ENCODE measurements at places on chromosomes 7 and 10. TPM values are rescaled to one million over a fixed set of nuclear protein-coding genes. Genes with fewer than 3 reads are reported as not detected.

Gene EBLN1
- total RNA-seq = not detected

Gene LRRD1
- 0.81 TPM for total RNA-seq

Gene LRRC27
- 8.9 TPM for total RNA-seq

Gene IL2RA
- 48.2 TPM for total RNA-seq

Gene ATOH7
- not detected for total RNA-seq

Gene ZSWIM8
- 126 TPM for total RNA-seq

Gene MCM7
- 23.6 TPM for total RNA-seq

Gene TWIST1
- 14.2 TPM for total RNA-seq

Gene FAM25G
- not detected for total RNA-seq

Gene C10orf105
- 0.14 TPM for total RNA-seq

Gene ADCY1
- total RNA-seq = 0.14 TPM

Gene CLRN3
- not detected for total RNA-seq

- H3K27ac ChIP-seq = no peak overlapping the region
- DNase-seq = no peak
- H3K27me3 ChIP-seq = no peaks in the 10 kb centered on the region
- H3K36me3 ChIP-seq = no peaks in the 10 kb centered on the region
Observed at GRCh38 chr10:97171001-97171400, 14.8 kb downstream of the SLIT1 start.

DNA sequence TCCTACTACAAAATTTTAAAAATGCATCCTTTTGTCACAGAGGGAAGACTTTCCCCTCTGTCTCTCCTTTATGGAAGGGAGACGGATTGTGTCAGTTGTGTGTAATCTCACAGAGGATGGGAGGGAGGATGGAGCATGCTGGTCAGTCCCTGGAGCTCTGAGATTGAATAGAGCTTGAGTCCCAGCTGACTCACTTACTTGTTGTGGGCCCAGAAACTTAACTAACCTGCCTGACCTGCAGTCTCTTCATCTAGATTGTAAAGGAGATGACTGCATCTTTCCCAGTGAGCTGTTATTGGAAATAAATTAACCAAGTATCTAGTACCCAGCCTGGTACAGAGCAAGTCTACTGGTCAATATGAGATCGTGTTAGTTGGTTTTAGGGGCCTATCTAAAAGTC, 77.9 kb upstream of the ADO start:
- no peaks in the 10 kb centered on the region for H3K27me3 ChIP-seq
- no peak overlapping the region for H3K27ac ChIP-seq
- H3K4me3 ChIP-seq = no peak overlapping the region
- no peaks in the 10 kb centered on the region for H3K36me3 ChIP-seq
- H3K4me1 ChIP-seq = no peaks in the 10 kb centered on the region
- DNase-seq = no peak

- H3K27ac ChIP-seq = no peak overlapping the region
- no peak for DNase-seq
- H3K4me1 ChIP-seq = peaks cover 12% of the 10 kb centered on the region
- H3K4me3 ChIP-seq = no peak overlapping the region
- H3K36me3 ChIP-seq = no peaks in the 10 kb centered on the region
- no peaks in the 10 kb centered on the region for H3K27me3 ChIP-seq
Observed at GRCh38 chr10:18409599-18410397, 241.6 kb downstream of the NSUN6 start.

- no peaks in the 10 kb centered on the region for H3K27me3 ChIP-seq
- DNase-seq = no peak
- peak overlapping the region; percentile 31 for H3K27ac ChIP-seq
- peaks cover 15% of the 10 kb centered on the region for H3K4me1 ChIP-seq
Observed at GRCh38 chr10:63491588-63492316, 26.0 kb upstream of the JMJD1C start.

DNA sequence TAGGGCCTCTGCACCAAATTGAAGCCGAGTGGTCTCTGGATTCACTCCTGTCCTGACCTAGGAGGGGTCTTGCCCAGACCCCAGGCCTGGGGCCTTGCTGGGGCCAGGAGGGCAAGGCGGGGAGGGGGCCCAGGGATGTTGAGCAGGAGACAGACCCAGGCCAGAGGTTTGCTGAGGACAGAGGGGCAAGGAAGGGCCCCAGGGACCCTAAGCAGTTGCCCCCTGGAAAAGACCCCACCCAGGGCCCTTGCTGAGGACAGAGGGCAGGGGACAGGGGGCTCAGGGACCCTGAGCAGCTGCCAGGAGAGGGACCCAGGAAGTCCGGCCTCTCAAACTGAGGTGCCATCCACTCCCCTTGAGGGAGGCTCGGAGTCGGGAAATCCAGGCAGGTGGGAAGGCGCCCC, 32.7 kb downstream of the FOXL3 start:
- H3K27me3 ChIP-seq = peaks cover 3% of the 10 kb centered on the region
- H3K27ac ChIP-seq = no peak overlapping the region
- H3K36me3 ChIP-seq = no peaks in the 10 kb centered on the region
- DNase-seq = no peak

- H3K27me3 ChIP-seq = no peaks in the 10 kb centered on the region
- peak overlapping the region; percentile 73 for H3K27ac ChIP-seq
Observed at GRCh38 chr7:131511774-131512535, 44.5 kb downstream of the PODXL start.

GRCh38 chr7:35605760-35606159, 89.2 kb downstream of the HERPUD2 start:
- no peaks in the 10 kb centered on the region for H3K36me3 ChIP-seq
- H3K27ac ChIP-seq = no peak overlapping the region
- no peaks in the 10 kb centered on the region for H3K4me1 ChIP-seq
- DNase-seq = no peak
- H3K27me3 ChIP-seq = no peaks in the 10 kb centered on the region
- H3K4me3 ChIP-seq = no peak overlapping the region

GRCh38 chr7:10672186-10672585, 301.5 kb upstream of the PHF14 start:
- H3K36me3 ChIP-seq = no peaks in the 10 kb centered on the region
- DNase-seq = no peak
- no peaks in the 10 kb centered on the region for H3K4me1 ChIP-seq
- no peak overlapping the region for H3K27ac ChIP-seq

- DNase-seq = no peak
- no peaks in the 10 kb centered on the region for H3K36me3 ChIP-seq
- H3K27ac ChIP-seq = no peak overlapping the region
Observed at GRCh38 chr7:155604504-155604997, 39.9 kb upstream of the RBM33 start.

GRCh38 chr7:55303220-55303619, 61.9 kb upstream of the LANCL2 start:
- H3K27ac ChIP-seq = no peak overlapping the region
- no peak for DNase-seq
- H3K27me3 ChIP-seq = no peaks in the 10 kb centered on the region

- H3K36me3 ChIP-seq = no peaks in the 10 kb centered on the region
- no peaks in the 10 kb centered on the region for H3K27me3 ChIP-seq
- H3K4me3 ChIP-seq = no peak overlapping the region
- peaks cover 11% of the 10 kb centered on the region for H3K4me1 ChIP-seq
- DNase-seq = no peak
Observed at GRCh38 chr7:95632609-95633008, 36.3 kb upstream of the PDK4 start.

- no peaks in the 10 kb centered on the region for H3K27me3 ChIP-seq
- H3K4me1 ChIP-seq = no peaks in the 10 kb centered on the region
- no peak overlapping the region for H3K27ac ChIP-seq
- no peaks in the 10 kb centered on the region for H3K36me3 ChIP-seq
Observed at GRCh38 chr7:27453702-27454405, 208.8 kb downstream of the HIBADH start.

DNA sequence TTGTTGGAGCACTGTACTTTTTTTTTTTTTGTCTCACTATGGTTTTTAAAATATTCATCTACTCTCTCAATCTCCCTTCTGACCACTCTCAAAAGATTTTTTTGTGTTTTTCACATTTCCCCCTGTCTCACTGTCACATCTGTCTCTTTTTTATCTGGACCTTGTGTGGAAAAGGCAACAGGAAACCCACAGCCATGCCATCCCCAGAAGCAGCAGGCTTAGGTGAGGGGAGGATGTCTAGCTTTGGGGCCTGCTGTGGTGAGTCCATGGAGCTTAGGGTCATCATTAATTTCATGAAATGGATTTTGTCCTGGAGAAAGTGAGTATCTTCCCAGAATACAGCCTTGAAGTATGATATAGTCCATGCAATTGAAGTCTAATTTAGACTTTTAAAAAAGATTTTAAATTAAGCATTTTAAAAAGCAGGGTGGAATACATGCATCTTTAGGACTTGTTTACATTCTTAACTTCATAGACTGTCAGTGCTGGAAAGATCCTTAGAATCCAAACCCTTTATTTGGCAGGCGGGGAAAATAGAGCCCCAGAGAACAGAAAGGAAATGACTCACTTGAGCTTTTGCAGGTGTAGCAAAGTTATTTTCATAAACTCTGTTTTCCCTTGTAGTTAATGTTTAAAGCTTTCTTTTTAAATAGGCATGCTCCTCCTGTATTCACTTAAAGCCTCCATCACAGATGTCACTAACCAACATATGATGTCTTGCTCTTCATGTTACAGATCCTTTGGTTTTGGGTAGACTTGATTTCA, 25.1 kb downstream of the MINDY4 start:
- no peak for DNase-seq
- H3K4me3 ChIP-seq = no peak overlapping the region
- no peaks in the 10 kb centered on the region for H3K27me3 ChIP-seq

GRCh38 chr7:50614721-50615518, 49.7 kb upstream of the DDC start:
- H3K4me1 ChIP-seq = peaks cover 2% of the 10 kb centered on the region
- no peak overlapping the region for H3K4me3 ChIP-seq
- no peak for DNase-seq
- H3K27ac ChIP-seq = no peak overlapping the region
- no peaks in the 10 kb centered on the region for H3K27me3 ChIP-seq
- H3K36me3 ChIP-seq = peaks cover 29% of the 10 kb centered on the region

GRCh38 chr10:82609845-82610244, 734.9 kb downstream of the NRG3 start:
- H3K27me3 ChIP-seq = no peaks in the 10 kb centered on the region
- no peaks in the 10 kb centered on the region for H3K4me1 ChIP-seq
- H3K27ac ChIP-seq = no peak overlapping the region
- no peak for DNase-seq
- no peak overlapping the region for H3K4me3 ChIP-seq

- no peaks in the 10 kb centered on the region for H3K27me3 ChIP-seq
- no peaks in the 10 kb centered on the region for H3K36me3 ChIP-seq
- H3K4me1 ChIP-seq = no peaks in the 10 kb centered on the region
Observed at GRCh38 chr7:1254281-1255079, 21.8 kb downstream of the UNCX start.

DNA sequence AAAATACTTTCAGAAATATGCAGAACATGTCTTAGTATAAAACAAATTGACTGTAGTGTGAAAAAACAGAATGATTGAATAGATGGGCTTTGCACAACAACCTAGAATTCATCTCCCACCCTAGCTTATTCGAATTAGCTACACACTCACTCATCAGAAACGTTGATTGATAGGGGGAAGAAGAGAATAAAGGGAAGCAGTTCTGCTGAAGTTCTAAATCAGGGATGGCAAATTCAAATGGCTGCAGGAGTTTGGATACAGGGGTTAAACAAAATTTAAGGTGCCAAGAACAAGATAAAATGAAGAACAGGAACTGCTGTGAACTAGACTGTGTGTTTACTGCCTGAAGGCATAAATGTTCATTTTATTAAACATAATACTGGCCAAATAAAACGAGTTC, 9.0 kb downstream of the CD36 start:
- no peaks in the 10 kb centered on the region for H3K36me3 ChIP-seq
- no peaks in the 10 kb centered on the region for H3K4me1 ChIP-seq
- no peaks in the 10 kb centered on the region for H3K27me3 ChIP-seq
- no peak overlapping the region for H3K27ac ChIP-seq
- no peak for DNase-seq

- H3K36me3 ChIP-seq = peaks cover 10% of the 10 kb centered on the region
- no peak overlapping the region for H3K27ac ChIP-seq
- no peaks in the 10 kb centered on the region for H3K4me1 ChIP-seq
- DNase-seq = no peak
- no peak overlapping the region for H3K4me3 ChIP-seq
Observed at GRCh38 chr10:102691285-102692066, 22.7 kb downstream of the ARL3 start.

- H3K4me1 ChIP-seq = peaks cover 5% of the 10 kb centered on the region
- no peak for DNase-seq
- peaks cover 3% of the 10 kb centered on the region for H3K36me3 ChIP-seq
- no peak overlapping the region for H3K4me3 ChIP-seq
- H3K27ac ChIP-seq = no peak overlapping the region
Observed at GRCh38 chr10:69885379-69886013, 83.8 kb downstream of the COL13A1 start.

GRCh38 chr10:123778719-123779517, 112.7 kb downstream of the CPXM2 start:
- no peak overlapping the region for H3K27ac ChIP-seq
- peaks cover 4% of the 10 kb centered on the region for H3K36me3 ChIP-seq
- no peak overlapping the region for H3K4me3 ChIP-seq
- H3K4me1 ChIP-seq = no peaks in the 10 kb centered on the region

DNA sequence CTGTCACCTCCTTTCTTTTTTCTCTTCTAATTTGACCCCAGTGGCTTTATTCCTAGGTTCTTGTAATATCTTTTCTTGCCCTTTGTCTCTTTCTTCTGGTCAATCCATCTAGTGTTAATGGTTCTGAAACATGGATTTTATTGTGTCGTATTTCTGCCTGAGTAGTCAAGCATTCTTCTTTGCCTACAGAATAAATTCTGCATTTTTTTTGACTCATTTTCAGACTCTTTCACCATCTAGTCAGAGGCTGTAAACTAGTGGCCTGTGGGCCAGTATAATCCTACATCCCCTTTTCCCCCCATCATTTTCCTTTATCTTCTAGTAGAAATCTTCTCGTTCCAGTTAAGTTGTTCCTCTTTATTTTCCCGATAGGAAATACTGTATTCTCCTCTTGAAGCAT, 29.4 kb downstream of the LUC7L2 start:
- no peaks in the 10 kb centered on the region for H3K36me3 ChIP-seq

DNA sequence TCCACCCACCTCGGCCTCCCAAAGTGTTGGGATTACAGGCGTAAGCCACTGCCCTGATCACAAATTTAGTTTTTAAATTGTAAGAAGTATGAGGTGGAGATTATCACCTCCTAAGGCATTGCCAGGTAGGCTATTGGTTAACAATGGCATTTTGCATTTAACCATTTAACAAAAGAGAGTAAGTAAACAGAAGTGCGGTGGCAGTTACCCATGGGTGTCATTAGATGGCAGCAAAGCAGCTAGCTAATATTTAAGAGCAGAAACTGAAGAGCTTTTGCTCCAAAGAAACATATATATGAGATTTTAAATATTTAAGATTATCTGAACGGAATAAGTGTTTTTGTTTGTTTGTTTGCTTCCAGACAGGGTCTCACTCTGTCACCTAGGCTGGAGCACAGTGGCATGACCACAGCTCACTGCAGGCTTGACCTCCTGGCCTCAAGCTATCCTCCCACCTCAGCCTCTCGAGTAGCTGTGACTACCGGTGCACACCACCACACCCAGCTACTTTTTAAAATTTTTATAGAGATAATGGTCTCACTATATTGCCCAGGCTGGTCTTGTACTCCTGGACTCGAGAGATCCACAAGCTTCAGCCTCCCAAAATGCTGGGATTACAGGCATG, 325.5 kb upstream of the C7orf33 start:
- no peak for DNase-seq
- no peak overlapping the region for H3K4me3 ChIP-seq
- no peaks in the 10 kb centered on the region for H3K36me3 ChIP-seq
- H3K4me1 ChIP-seq = no peaks in the 10 kb centered on the region

GRCh38 chr7:329691-330281, 39.8 kb downstream of the FOXL3 start:
- no peak overlapping the region for H3K27ac ChIP-seq
- no peaks in the 10 kb centered on the region for H3K27me3 ChIP-seq
- peaks cover 10% of the 10 kb centered on the region for H3K4me1 ChIP-seq
- H3K4me3 ChIP-seq = no peak overlapping the region
- H3K36me3 ChIP-seq = no peaks in the 10 kb centered on the region
